Aorta (tissue), 5 donors: ENCODE measurements at places on chromosomes 13 and 19. TPM values are rescaled to one million over a fixed set of nuclear protein-coding genes. Genes with fewer than 3 reads are reported as not detected.

- no peak for DNase-seq
Observed at GRCh38 chr13:110132225-110132982, 174.6 kb downstream of the COL4A1 start.

GRCh38 chr13:43963726-43964125 lies 84.0 kb downstream of the LACC1 start:
- DNase-seq, result no peak

DNA sequence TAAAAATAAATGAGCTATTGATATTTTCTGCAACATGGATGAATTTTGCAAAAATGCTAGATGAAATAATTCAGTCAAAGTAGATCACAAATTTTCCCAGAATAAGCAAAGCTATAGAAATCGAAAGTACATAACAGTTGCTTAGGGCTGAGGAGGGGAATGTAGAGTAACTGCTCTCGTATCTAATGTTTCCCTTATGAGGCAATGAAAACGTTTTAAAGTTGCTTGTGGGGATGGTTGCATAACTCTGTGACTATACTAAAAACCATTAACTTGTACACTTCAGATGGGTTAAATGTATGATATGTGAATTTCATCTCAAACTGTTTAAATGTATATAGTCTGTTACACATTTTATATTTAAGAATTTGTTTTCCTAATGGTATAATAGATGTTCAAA lies 231.7 kb downstream of the GGACT start:
- no peak for DNase-seq

GRCh38 chr19:14814982-14815652 lies 19.9 kb downstream of the OR7A5 start:
- no peak for DNase-seq

GRCh38 chr19:7408251-7408650 lies 59.5 kb downstream of the ARHGEF18 start:
- no peak for DNase-seq

- no peak for DNase-seq
Observed at GRCh38 chr13:111515635-111516034, 195.2 kb downstream of the TEX29 start.

The IRS2 gene
- 31.2 TPM for total RNA-seq
